ENCODE measurements at places on chromosomes 6 and 20.

GRCh38 chr6:82712826-82713225 is 349.2 kb downstream of the TPBG start:
- no peak for DNase-seq

- no peak for DNase-seq
Observed at GRCh38 chr6:45965792-45966191, 49.9 kb downstream of the CLIC5 start.

GRCh38 chr6:43989581-43990146 is 137.6 kb downstream of the MRPL14 start:
- no peak for DNase-seq

DNA sequence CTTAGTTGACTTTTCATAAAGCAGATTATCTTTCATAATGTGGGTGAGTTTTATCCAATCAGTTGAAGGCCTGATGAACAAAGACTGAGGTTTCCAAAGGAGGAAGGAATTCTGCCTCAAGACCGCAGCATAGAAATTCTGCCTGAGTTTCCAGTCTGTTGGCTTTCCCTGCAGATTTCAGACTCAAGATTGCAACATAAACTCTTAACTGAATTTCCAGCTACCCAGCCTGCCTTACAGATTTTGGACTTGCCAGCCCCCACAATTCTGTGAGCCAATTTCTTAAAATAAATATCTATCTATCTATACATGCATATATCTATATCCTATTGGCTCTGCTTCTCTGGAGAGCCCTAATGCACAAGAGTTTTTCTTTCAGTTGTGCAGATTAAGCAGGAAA is 57.3 kb upstream of the SMLR1 start:
- no peak for DNase-seq

GRCh38 chr20:35695245-35695749 is 3.9 kb downstream of the NFS1 start:
- no peak for DNase-seq

DNA sequence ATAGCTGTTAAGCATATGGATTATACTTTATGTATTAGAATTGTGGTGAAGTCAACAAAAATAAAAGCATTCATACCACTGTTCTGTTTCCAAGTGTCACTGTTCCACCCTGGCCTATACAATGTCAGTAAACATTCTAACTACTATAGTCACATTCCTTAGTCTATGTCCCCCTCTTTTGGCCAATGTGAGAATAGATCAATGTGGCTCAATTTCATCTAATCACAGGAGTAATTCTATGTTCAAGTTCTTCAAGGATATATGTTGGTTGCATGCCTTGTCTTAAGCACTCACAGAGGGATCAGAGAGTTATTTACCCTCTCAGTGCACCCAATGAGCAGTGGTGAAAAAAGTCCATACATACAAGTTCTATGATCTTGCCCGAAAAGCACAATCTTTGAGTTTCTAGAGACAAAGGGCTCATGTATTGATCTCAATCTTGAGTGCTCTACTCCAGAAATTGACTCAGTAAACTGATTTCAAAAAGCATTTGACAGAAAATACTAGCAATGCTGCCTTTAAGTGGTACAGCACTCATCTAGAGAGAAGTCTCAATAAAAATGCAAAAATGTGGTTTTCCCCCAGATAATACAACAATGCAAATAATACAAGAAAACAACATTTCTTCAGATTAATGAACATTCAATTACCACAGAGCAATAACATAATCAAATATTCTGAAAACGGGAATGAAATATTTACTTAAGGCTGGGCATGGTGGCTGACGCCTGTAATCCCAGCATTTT is 16.5 kb downstream of the SMLR1 start:
- no peak for DNase-seq

GRCh38 chr20:36666181-36666740 is 20.3 kb upstream of the SLA2 start:
- DNase-seq, result no peak

GRCh38 chr6:105695461-105695860 is 292.6 kb upstream of the PREP start:
- DNase-seq, result no peak

DNA sequence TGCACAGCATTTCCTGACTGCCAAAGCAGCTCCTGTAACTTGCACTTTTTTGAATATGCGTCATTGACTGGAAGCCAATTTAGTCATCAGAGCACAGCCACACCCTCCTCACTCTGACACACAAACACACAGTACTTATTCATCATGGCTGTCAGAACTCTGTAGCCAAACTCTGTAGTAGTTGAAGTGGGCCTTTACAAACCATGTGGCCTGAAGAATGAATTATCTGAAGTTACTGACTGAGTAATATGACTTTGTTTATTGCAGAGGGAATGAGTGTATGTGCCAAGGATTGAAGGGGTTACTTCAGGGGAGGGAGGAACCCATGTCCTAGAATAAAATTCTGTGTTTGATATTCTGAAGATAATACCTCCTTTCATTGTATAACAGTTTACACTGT is 102.7 kb downstream of the FIG4 start:
- no peak for DNase-seq

- DNase-seq, result no peak
Observed at GRCh38 chr20:20836836-20837235, 124.4 kb upstream of the RALGAPA2 start.

DNA sequence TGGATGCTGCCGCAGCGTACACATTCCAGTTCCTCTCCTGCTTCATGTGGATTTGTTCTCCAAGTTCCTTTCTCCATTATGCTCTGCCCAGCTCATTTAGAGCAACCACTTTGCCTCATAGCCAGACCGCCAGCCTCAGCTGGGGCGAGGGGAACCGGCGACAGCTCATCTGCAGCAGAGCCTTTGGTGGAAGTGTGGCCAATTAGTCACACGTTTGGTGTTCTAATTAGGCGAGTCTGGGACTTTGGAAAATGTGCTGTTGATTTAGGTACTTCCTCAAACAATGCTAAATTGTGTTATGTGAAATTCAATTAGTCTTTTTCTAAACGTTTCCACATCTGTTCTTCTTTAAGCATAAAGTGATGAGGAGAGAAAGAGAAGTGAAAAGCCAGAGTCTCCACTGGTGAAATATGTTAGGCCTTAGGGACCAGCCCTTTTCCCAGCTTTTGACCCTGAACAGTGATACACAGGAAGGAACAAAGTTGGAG is 217.9 kb downstream of the TBX18 start:
- no peak for DNase-seq

- DNase-seq, result no peak
Observed at GRCh38 chr20:43235998-43236397, 46.3 kb upstream of the PTPRT start.

- DNase-seq, result no peak
Observed at GRCh38 chr6:26359765-26360164, 5.2 kb upstream of the BTN3A2 start.

DNA sequence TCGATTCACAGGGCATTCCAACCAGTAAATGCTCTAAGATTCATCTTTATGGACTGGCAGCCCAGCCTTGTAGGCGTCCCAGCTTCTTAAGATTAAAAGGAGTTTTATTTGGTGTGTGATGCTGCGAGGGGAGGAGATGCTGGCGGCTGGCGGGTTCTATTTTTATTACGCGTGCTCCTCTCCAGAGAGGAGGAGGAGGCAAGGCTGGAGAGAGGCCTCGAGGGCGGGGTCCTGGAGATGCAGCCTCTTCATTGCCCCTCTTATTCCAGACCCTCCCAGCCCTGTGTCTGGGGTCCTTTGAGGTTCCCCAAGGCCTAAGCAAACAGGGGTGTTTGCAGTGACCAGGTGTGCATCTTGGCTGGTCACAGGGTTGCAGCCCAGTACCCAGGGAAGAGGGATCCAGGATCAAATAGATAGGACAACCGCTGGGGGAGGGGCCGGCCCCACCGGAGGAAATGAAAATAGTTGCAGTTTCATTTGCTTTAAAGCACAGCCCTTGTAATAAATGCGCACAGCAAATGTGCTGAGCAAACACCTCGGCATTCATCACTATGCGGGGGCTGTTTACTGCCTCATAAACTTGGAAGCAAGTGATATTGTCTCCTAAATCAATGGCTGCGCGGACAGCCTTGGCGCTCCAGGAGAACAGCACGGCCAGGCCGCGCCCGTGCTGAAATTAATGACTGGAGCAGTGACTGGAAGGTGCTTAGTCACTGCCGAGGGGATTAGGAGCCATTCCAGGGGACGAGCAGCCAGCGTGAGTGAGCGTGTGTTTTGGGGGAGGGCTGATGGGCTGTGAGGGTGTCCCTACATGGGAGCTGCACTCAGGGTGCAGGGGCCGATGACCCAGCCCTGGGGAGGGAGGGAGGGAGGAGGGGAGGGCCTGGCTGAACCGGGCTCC is 83.0 kb downstream of the TMEM242 start:
- DNase-seq, result no peak

DNA sequence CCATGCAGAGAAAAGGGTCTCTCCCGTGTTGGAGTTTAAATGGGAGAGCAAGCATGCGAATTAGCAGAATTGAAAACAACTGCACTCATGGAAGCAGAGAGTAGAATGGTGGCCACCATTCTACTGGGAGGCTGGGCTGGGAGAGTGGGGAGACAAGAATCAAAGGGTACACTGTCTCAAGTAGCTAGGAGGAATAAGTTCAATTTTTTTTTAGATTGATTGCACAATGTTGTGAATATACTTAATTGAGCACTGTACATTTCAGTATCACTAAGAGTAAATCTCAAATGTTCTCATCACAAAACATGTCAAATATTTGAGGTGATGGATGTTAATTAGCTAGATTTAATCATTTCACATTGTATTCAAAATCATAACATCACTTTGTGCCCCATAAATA is 34.6 kb upstream of the FAM50B start:
- no peak for DNase-seq

DNA sequence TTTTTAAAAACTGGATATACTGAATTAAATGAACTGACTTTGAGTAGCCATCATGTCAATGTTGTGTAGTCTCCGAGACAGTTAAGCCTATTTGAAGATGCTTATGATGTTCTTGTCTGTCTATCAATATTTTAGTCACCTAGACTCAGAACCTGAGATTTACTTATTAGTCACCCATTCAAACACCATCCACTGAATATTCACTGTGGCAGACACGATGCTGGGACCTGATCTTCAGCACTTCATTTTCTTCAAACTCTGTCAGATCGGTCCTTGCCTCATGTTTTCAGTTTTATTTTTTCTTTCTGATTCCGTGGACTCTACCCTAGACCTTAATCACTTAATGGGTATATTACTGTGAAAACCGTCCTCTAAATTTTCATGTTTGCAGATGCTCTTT is 123.7 kb upstream of the MCHR2 start:
- DNase-seq, result no peak

- no peak for DNase-seq
Observed at GRCh38 chr6:39956936-39957335, 22.7 kb upstream of the MOCS1 start.

DNA sequence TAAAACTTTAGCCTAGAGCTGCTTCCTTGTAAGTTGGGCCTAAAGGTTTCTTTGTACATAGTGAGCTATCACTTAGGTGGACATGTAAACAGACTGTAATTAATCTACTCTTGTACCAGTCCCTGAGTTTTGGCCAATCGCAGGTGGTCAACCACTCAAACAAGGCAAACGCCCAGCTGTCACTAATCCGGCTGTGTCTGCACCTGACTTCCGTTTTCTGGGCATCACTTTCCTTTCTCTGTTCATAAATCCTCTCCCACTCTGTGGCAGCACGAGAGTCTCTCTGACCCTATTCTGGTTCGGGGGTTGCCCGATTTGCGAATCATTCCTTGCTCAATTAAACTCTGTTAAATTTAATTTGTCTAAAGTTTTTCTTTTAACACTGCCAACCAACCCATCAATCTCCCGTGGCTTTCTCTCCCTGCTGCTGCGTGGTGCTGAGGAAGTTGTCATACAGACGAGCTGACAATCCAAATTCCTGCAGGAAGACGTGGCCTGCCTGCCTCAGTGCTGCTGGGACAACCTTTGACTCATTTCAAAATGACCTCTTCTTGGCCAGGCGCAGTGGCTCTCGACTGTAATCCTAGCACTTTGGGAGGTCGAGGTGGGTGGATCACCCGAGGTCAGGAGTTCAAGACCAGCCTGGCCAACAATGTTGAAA is 206.3 kb downstream of the QKI start:
- no peak for DNase-seq

DNA sequence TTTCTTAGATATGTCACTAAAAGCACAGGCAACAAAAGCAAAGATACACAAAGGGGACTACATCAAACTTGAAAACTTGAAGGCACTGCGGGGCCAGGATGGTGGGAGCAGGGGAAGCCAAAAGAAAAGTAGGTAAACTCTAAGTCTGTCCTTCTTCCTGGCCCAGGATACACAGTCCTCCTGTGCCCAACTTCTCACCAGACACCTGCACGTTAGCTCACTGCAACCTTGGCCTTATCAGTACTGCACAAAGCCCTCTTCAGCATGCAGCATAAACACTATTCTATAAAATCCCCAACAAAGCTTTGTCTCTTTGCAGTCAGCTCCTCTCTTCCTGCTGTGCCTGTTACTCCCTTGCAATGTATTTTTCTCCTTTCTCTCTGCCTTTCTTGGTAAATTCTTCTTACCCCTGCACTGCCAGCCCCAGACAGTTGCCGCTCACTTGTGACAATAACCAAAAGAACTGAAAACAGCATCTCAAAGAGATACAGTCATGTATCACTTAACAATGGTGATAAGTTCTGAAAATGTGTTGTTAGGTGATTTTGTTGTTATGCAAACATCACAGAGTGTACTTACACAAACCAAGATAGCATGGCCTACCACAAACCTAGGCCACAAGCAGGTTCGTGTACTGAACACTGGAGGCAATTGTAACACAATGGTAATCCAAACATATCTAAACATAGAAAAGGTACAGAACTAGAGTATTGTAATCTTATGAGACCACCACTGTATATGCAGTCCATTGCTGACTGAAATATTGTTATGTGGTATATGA is 51.2 kb downstream of the NINL start:
- DNase-seq, result no peak

DNA sequence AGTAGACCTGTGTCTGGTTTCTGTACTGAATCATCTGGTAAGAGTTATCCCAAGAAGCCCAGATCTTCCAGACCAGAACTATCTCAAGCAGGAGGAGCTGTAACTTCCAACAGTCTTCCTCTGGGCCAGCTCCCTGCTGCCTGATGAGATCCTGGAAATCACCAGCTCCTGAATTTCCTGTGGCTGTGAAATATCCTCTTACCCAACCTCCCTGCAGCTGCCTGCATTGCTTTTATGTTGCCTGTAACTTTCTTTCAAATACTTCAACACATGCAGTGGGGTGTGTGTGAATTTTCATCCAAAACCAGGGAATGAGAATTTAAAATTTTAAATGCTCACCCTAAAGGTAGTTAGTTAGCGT is 160.5 kb upstream of the LAMP5 start:
- DNase-seq, result no peak

- no peak for DNase-seq
Observed at GRCh38 chr6:109511832-109512231, 28.8 kb upstream of the ZBTB24 start.

GRCh38 chr6:31386977-31387376 is 16.4 kb upstream of the MICA start:
- DNase-seq, result no peak

- no peak for DNase-seq
Observed at GRCh38 chr6:36955136-36955535, 598 bp downstream of the PI16 start.
